ENCODE measurements at places on chromosomes 2 and 18.

DNA sequence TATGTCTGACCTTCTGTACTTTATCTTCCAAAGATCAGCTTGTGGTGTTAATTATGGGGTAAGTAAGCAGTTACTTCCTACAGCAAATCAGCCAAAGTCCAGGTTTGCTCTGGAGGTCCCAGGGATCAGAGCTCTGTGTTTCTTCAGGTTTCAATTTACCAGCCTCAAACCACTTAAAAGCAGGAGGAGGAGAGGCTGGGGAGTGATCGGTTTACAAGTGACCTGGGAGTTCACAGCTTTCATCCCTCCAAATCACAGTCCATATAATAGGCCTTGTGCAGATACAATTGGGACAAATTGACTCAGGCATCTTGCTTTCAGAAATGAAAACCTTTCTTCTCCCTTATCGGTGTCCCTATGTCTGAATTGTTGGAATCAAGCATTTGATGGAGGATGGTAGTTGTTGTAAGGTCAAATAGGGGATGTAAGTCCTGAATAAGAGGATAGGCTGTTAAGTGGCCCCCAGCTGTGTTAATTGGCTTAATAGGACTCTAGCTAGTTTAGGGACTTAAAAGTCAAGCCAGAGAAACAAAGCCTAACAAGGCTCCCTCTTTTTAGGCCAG is 188.0 kb upstream of the NT5C1B start:
- DNase-seq, result no peak

- DNase-seq, result peak; percentile 45
Measured at GRCh38 chr2:109031476-109032228, 42.6 kb upstream of the EDAR start.

DNA sequence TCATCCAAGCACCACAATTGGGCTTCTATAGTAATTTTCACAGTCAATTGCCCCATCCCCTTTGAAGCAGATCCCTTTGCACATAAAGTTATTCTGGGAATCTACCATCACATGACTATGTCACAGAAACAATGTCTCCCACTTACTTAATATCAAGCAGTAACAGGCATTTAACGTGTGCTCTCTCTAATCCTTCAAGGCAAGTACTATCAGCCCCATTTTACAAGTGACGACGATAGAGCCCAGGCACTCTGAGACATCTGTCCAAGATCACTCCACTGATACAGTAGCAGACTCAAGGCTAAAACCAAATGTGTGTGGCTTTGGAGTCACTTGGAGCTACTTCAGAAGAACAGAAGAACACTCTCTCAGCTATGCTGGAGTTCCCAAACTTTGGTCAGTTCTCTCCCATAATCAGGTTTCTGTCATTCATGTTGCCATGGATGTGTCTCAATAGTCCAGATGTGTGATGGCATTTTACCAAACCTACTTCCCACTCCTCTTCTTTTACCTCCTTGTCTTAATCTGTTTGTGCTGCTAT is 39.7 kb downstream of the PID1 start:
- DNase-seq, result no peak

GRCh38 chr2:62774555-62775366 is 69.2 kb downstream of the EHBP1 start:
- DNase-seq, result peak; percentile 23

GRCh38 chr2:102483086-102483485 is 10.1 kb downstream of the SLC9A4 start:
- no peak for DNase-seq

DNA sequence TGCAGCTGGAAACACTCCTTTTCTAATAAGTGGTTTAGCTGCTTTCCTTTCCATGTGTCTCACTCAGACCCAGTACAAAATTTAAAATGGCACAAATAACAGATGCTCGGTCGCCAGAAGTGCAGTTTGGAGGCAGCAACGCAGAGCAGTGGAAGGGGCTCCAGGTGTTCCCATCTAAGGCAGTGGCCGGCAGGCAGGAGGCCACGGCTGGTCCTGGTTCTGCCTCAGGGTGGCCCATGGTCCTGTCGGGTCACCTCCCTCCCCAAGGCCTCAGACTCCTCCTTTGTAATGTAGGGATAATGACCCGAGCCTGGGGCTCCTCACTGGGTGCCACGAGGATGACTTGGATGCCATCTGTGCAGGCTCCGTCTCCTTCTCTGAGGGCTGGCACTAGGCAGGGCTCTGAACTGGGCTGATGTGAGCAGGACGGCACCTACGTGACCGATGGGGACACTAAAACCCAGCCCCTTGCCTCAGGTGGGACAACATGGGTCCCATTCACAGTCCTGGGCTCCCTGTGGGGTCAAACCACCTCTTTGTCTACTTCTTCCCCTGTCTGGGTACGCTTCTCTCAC is 80.9 kb upstream of the SLC66A3 start:
- no peak for DNase-seq

DNA sequence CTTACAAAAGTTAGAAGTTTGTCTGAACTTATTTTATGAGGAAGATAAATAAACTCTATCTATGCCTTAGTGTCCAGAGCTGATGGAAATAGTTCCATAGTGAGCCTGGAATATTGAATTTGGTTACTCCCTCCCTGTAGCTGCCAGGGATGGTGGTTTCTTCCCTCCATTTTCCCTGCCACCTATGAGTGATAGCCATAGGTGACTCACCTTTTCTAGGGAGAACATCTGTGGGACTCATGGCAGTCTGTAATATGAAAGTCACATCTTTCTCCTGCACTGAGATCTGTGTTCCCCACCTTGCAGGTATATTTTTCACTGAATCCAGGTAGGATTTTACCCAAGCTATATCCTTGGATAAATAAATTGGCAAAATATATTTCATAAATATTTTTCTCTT is 148.8 kb downstream of the TPGS2 start:
- DNase-seq, result no peak

- peak; percentile 20 for DNase-seq
Measured at GRCh38 chr2:100321179-100321865, 979 bp downstream of the LONRF2 start.

GRCh38 chr2:30984148-30984547 is 154.1 kb downstream of the GALNT14 start:
- no peak for DNase-seq

GRCh38 chr2:223696719-223697118 is 94.6 kb upstream of the SCG2 start:
- no peak for DNase-seq

GRCh38 chr2:70498528-70498927 is 55.1 kb downstream of the TGFA start:
- no peak for DNase-seq

DNA sequence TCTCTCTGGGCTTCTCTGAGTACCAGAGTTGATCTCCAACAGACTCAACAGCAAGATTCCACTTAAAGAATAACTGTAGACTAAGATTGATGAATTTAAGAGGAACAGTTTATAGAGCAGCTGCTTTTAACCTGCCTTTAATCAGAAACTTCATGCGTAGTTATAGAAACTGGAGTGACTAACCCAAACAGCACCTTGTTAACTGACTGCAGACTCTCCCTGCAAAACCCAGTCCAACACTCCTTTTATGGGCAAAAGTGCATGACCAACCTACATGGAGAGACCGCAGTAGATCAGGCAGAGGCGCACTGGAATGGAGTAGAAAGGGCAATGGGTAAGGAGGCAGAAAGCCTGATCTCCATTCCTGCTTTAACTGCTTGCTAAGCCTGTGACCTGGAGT is 110.6 kb downstream of the NRP2 start:
- no peak for DNase-seq

- no peak for DNase-seq
Measured at GRCh38 chr2:96161898-96162297, 16.7 kb upstream of the DUSP2 start.

DNA sequence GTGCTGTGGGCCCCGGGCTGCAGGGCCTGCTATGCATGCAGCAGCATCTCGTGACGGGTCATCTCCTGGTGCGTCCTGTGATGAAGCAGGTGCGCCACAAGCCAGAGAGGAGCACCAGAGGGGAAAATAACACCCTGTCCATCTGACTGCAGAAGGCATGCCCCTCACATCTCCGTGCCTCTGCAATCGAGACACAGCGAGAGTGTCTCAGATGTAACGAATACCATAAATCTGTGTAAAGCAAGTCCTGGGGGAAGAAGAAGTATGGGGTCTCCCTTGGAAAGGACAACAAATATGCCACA is 137.5 kb downstream of the PTGR3 start:
- DNase-seq, result no peak

Measured in GM20000 (cell line).